ENCODE measurements at places on chromosomes 12 and 14.

- DNase-seq, result no peak
Measured at GRCh38 chr12:24754690-24755638, 193.9 kb downstream of the BCAT1 start.

GRCh38 chr14:71592361-71592760 lies 339.9 kb upstream of the RGS6 start:
- peak; percentile 48 for DNase-seq

DNA sequence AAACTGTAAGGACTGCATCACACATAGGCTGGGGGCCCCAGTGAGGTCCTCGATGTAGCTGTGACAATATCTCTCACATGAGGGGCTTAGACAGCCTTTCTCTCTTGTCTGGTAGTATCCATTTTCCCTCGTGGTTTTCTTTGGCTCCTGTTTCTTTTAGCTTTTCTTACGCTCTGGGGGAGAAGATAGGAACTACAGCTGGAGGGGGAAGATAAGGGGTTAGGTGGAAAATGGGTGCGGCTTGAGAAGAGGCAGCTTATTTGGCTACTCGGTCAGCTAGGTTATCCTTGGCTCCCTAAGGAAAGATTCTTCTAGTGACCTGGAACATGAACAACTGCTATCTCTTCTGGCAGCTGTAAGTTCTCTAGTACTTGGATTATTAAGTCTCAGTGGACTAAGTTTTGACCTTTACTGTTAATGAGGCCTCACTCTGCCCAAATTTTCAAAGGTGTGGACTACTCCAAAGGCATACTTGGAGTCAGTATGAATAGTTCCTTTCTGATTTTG lies 28.7 kb upstream of the CPNE8 start:
- DNase-seq, result no peak

DNA sequence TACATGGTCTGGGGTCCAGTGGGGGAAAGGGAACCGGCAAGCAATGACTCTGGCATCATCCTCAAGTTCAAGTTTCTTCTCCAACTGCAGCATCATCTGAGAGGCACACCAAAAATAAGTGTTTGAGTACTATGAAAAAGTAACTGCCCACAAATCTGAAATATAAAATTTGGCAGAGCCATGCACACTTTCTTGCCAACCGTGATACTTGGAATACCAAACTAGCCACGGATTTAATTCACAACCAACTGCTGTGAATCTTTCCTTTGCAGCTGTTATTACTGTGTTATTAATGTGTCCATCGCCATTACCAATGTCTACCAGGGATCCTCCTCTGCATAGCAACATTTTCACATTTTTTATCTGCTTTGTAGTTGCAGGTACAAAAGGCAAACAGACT lies 74.6 kb downstream of the GXYLT1 start:
- DNase-seq, result no peak

DNA sequence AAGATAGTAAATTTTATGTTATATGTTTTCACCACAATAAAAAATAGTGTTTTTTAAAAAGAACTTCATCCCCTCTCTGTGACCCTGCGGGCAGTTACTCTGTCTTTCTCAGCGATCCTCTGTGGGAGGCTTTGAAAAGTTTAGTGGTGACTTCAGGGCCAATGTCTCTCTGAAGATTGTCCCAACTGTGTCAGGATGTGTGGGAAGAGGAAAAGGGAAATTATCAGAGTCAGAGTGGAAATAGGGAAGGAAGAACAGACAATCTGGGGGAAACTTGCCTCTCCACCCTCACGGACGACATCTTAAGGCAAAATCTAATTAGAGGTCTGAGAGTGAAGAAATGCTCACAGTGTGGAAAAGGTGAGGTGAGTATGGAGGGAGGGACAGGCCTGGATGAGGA lies 3.5 kb upstream of the OR10P1 start:
- DNase-seq, result no peak

- DNase-seq, result no peak
Measured at GRCh38 chr14:102508410-102508773, 1.2 kb downstream of the ANKRD9 start.

DNA sequence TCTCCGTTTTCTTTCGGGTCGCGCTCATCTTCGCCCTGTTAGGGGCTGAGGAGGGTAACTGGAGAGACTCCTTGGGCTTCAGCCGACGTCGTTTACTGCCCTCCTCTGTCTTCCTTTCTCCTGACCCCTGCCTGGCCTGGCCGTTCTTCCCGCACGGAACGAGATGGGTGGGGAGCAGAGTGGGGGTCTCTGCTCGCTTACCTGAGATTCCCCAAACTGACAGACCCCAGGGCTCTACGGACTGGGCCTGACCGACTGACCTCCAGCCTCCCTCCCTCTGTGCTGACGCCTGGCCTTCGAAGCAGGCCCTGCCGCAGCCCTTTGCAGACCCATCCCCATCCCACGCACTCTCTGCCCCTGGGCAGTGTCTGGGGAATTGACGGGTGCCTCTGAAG lies 439 bp downstream of the GOLGA5 start:
- no peak for DNase-seq

DNA sequence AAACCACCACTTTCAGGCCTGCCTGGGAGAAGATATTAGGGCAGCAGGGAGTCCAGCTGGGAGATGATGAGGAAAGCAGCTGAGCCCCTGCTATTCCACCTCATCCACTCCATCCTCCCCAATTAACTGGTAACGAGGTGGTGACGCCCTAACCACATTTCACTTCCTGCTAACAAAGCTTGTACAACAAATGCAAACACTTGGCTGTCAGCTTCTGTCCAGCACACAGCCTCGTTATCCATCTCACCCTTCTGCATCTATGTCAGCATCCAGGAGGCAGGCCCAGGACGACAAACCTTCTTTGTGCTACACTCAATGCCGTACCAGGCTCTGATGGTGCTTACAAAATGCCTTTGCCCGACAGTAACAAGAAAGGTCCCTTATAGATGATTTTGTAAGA lies 225.4 kb downstream of the APAF1 start:
- DNase-seq, result no peak

GRCh38 chr14:24721775-24722174 lies 87.8 kb upstream of the GZMB start:
- no peak for DNase-seq

DNA sequence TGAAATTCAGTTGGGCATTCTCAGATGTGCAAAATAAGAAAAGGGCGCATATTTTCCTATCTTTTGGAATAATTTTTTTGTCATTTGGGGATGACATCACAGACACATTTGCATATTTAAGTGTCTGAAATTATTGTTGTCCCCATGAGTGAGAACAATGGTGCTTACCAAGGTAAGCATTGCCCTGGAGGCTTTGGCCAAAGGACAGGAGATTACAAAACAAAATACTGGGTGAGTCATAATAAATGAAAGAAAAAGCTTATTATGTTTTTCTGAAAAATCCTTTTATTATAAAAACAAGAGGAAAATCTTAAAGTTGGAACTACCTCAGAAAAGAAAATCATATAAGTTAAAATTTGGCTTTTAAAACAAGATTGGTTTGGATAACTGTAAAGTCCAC lies 254.9 kb downstream of the BTG1 start:
- DNase-seq, result no peak

GRCh38 chr12:49971141-49971540 lies 1.6 kb upstream of the AQP6 start:
- DNase-seq, result no peak

GRCh38 chr12:85155791-85156190 lies 119.6 kb downstream of the LRRIQ1 start:
- DNase-seq, result no peak
